ENCODE measurements at places on chromosomes 11 and 22. TPM values are rescaled to one million over a fixed set of nuclear protein-coding genes. Genes with fewer than 3 reads are reported as not detected.

UPK3A gene
- not detected for total RNA-seq

MS4A2 gene
- total RNA-seq = not detected

MYO7A gene
- total RNA-seq = 4.8 TPM

MMP12 gene
- not detected for total RNA-seq

CSF2RB gene
- total RNA-seq = 1.4 TPM

GRCh38 chr11:30545507-30545906 is 40.6 kb downstream of the MPPED2 start:
- no peak for DNase-seq

DNA sequence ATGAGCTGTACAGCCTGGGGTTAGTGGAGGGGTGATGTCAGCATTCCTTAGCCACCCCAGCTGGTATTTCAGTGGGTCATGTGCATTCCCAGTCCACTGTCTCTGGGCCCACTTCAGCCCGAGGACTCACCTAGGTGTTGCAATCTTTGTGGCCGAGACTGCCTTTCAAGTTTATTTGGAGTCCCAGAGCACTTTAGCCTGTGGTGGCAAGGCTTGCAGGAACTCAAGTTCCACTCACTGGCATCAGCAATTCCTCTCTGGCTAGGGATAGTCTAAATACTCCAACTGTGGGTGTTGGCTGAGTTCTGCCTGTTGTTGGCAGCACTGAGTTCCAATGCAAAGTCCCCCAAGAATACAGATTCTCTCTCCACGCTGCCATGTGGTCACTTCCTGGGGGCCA is 191.6 kb upstream of the PGR start:
- DNase-seq = no peak

- DNase-seq = no peak
These were observed 68.6 kb downstream of the PKNOX2 start for GRCh38 chr11:125233116-125233515.

GRCh38 chr11:45534132-45534531 is 131.3 kb downstream of the CHST1 start:
- no peak for DNase-seq

DNA sequence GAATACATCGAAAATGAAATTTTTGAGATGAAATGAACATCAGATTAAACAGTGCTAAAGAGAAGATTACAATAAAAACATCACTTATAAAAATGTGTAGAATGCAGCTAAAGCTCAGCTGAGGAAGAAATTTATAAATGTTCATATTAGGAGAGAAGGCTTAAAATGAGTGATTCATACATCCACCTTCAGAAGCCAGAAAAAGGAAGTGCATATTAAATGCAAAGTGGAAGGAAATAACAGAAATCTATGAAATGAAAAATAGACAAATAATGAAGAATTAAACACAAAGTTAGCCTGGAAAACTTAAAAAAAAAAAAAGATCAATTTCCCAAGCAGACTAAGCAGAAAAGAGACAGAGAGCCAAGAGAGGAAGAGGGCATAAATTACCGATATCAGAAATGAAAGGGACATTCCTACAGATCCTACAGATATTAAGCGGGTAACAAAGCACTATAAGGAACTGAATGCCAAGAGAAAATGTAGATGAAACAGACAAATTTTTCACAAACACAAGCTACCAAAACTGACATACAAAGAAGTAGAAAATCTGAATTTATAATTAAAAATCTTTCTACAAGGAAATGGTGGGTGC is 7.2 kb upstream of the MOB2 start:
- no peak for DNase-seq

DNA sequence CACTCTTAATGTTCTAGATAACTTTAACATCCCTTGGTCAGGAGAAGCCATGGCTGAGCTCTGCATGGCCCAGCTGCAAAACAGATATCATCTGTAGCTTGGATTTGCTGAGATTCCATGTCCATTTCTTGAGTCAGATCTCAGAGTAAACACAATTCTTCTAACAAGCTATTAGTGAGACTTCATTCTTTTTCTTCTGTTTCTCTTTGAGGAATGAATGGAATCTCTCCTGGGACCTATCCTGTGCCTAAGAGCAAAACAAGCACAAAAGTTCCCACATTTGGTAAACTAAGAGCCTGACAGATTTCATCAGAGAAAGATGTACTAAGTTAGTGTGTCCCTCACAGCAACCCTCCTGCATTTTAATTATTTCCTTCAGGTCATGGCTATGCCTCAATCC is 142.8 kb downstream of the MAML2 start:
- no peak for DNase-seq

DNA sequence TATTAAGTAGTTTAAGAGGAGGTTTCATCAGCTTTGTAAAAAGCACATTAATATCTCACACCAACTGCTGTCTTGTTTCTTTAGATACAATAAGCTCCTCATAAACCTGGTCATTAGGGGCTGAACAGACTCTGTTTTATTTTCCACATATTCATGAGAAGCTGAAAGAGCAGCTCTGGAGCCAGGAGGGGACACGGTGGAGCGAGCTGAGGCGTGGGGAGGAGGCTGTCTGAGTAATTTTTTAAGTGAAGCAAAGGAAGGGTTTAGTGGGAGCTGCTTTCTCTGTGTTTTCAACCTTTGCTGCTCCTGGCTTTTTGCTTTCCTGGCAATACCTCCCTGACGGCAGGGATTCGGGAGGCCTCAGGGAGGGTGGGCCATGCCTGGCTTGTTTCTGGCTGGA is 67.0 kb upstream of the EIF3D start:
- DNase-seq = no peak
